Aorta (tissue), 5 donors: ENCODE measurements at places on chromosomes 5 and 9. TPM values are rescaled to one million over a fixed set of nuclear protein-coding genes. Genes with fewer than 3 reads are reported as not detected.

- no peak for DNase-seq
Measured at GRCh38 chr5:100496296-100496695, 38.9 kb upstream of the FAM174A start.

- DNase-seq = no peak
Measured at GRCh38 chr5:127290946-127291693, 524 bp downstream of the MEGF10 start.

DNA sequence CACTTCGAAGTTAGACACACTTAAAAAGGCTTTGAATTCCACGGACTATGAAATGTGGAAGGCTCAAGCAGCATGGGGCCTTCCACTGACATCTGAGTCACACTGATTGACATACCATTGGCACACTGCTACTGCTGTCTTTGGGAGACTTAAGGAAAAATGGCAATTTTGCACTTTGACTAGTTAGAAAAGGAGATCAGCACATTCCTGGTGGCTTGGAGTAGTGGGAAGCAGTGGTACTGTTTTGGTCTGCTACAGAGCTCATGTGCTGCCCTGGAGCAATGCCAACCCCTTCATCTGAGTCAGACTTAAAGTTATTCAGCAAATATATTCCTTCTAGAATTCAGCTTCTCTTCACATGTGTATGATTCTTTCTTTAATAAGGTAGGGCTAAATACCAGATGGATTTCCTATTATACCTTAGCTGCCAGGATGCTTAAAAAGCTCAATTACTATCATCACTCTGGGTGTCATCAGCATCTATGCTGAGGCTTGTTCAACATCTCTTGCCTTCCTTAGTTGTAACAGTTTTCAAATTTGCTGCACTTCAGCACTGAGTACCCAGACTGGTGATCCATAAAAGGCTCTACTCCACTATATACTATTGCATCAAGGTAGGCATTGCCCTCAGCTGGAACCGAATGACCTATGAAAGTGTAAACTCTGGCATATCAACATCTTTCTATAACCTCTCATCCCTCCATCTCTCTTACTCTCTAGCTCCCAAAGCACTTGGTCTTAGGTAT lies 42.3 kb upstream of the MOCS2 start:
- peak; percentile 63 for DNase-seq

DNA sequence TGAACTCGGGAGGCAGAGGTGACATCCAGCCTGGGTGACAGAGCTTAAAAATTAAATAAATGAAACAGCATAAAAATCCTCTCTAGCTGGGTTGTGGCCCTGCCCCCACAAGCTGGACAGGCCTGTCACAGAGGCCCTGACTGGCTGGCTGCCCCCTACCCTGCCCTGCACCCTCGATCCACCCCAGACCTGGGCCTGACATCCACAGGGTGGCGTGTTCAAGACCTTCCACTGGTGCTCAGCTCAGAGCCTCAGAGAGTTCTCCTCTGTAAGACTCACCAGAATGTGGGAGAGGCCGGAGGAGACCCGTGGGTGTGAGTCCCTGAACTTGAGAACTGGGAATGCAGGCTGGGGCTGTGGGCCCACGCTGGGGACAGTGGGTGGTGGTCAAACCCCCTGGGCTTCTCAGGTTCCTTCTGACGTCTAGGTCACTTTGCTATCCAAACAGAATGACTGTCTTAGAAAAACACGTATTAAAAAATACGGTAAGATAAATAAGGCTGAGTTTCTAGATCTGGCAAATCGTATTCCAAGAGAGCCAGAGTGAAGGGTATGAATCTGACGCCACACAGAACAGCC lies 9.7 kb upstream of the WDR38 start:
- DNase-seq = no peak

- DNase-seq = no peak
Measured at GRCh38 chr5:4089087-4089486, 493.5 kb downstream of the IRX1 start.

GRCh38 chr5:109049565-109049964 lies 301.9 kb downstream of the FER start:
- no peak for DNase-seq

DNA sequence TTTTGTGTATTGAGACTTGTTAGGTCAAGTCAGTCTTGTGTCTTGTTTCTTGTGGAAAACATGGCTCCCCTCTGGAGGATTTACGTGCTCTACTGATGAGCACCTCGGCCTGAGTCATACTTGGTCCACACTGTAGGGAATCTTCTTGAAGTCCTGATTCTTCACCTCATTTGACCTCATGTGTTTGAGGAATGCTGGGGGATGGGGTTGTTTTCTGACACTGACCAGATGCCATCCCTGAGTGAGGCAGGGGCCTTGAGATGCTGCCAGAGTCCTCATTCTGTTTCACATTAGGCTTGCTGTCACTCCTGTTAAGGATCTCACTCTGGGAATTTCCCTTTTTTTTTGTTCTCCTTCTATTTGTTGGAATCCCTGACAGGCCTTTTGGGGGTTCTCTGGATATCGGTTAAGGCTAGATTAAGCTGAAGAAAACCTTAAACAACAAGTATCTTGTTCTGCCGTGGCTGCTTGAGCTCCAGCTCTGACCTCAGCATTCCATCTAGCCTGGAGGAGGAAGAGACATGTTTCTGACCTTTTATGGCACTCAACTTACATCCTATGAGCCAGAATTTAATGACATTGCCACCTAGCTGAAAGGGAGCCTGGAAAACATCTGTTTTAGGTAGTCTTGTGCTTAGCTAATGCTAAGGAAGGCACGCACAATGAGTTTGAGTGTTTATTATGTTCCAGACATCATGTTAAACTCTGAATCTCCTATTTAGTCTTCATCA lies 20.6 kb downstream of the TCOF1 start:
- DNase-seq = no peak

DNA sequence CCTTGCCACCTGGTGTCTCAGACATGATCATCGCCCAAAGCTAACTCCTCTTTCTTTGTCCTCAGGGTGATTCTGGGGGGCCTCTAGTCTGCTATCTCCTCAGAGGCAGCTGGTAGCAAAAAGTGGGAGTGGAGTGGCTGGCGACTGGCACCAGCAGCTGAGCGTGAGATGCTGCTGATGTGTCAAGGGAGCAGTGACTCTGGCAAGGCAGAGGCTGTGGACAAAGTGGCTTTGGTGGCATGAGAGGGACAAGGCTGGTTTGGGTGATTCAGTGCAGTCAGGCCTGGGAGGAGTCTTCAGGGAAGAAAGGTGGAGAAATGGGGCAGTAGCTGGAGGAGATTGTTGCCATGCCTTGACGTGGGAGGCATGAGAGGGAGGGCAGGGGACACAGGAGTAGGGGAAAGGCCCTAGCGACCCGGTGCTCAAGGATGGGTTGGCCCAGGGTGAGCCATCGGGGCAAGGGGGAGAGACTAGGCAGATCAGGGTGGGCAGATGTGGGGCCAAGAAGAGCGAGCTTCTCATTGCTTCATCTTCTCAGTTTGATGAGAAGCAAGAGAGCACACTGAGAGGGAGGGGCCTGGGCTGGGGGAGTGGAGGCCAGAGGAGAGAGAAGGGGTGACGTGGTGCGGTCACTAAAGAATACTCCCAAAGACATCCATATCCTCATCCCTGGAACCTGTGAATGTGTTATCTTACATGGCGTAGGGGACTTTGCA lies 64.2 kb upstream of the SPTLC1 start:
- no peak for DNase-seq

DNA sequence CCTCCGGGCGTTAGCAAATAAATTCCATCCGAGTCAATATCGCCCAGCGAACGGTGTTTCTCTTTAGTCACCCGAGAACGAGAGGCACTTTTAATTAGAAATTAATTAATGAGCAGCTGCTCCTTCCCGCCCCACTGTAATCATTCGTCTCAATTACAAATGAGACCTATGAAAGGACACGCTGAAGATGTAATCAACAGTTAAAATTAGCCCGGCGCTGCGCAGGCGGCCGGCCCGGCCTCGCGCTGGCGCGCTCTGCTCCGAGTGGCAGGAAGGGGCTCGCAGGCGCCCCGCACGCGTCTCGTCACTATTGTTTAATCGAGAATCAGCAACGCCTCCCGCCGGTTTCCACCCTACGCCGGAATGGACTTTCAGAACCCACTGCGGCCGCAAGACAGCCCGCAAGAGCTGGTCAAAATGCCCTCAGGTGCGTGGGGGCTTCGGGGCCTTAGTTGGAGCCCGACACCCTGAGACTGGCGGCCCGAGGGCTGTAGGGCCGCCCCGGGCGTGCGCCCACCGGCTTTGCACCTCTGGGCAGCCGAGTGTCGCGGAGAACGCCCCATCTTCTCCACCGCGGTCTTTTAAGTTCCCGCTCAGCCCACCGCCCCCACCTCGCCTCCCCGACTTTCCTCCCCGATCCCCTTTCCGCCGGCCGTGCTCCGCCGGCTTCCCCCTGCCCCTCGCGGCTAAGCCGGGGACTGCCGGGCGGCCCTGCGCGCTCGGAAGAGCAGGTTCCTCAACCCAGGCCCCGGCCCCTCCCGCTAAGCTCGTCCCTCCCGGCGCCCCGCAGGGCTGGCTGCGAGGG lies 597 bp upstream of the IRX4 start:
- peak; percentile 17 for DNase-seq

DNA sequence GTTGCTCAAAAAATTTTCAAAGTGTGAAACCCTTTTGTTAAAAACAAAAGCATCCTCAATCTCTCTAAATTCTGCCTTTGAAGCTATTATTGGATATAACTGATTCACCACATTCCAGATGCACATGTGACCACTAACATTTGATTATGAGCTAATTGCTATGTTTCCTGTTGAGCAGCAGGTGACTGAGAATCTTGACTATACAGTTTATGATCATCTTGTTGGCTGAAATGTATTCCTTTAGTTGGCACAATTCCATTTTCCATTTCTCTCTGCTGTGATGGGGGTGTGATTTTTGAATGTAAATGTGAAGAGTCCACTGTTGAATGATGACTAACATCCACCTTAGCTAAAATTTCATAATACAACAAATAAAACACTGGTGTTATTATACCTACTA lies 10.7 kb downstream of the LYSMD3 start:
- DNase-seq = no peak

GRCh38 chr5:9653061-9653460 lies 22.9 kb upstream of the TAS2R1 start:
- DNase-seq = no peak

DNA sequence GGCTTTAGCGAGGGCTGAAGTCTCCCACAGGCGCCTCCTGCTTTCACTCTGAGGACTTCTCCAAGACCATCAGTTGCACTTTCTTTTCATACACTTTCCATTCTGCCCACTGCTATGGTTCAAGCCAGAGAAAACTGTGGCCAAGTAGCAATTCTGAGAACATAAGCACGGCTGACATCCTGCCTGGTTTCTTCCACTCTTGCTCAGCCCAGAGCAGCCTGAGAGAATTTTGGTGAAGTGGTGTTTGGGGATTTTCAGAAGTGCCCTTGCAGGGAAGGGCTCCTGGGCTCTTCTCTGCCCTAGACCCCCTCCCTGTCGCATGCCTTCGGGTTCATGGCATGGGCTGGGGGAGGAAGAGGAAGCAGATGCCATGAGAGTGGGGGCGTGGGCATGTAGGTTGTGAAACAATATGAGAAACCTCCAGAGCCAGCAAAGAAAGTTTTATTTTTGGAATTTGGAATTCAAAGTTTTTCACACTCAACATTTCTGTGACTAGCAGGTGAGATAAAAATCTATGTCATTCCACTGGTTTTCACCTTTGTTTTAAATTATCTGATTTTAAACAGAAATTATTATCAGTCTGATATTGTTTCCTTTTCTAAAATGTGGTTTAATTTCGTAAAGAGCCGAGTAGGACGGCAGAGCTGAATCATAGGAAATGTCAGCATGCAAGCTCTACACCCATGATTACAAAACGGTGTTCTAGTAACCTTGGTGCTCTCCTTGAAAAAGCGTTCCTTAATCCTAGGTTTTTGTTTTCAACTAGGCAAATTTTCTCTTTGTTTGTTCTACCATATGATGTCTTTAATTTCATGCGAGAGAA lies 27.8 kb upstream of the TNFSF8 start:
- peak; percentile 72 for DNase-seq

DNA sequence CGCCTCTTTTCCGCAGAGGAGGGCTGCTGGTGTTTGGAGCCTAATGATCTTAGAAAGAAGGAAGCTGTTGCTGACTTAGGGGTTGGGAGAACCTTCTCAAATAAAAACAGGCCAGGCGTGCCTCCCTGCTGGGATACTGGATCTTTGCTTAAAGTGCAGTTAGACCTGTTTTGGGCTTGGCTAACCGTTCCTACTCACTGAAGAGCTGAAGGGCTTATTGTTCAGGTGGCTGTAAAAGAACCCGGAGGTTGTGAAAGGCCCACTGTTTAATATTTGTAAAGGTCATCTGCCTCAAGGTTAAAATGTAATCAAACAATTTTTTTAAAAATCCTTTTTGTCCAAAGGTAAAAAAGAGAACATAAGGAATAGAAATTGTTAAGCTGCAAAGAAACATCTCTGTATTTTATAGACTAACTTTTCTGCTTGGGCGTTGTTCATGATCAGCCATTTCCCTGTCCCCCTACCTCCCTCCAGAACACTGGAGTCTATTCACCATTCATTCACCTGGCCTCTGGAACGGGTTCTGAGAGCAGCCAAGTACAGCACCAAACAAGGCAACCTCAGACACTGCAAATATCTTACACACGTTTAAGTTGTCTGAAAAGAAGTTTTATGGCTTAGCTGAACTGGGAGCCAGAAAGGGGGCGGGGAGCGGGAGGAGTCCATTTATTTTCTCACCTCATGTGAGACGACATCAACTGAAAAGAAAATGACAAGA lies 18.6 kb upstream of the MTMR12 start:
- DNase-seq = no peak

GRCh38 chr5:145056800-145057199 lies 778.3 kb downstream of the PRELID2 start:
- no peak for DNase-seq

DNA sequence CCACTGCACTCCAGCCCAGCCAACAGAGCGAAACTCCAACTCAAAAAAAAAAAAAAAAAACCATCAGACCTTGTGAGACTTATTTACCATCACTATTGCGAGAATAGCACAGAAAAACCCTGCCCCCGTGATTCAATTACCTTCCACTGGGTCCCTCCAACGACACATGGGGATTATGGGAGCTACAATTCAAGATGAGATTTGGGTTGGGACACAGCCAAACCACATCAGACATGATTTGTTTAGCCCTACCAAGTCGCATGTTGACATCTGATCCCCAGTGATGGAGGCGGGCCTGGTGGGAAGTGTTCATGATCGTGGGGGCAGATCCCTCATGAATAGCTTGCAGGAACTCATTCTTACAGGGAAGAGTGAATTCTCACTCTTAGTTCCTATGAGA lies 26.6 kb downstream of the MYO10 start:
- no peak for DNase-seq

The AQP7 gene
- 2.7 TPM for total RNA-seq

The TRAF1 gene
- 25.7 TPM for total RNA-seq
